Adrenal gland (tissue), 19 donors: ENCODE measurements at places on chromosomes 1 and 21.

DNA sequence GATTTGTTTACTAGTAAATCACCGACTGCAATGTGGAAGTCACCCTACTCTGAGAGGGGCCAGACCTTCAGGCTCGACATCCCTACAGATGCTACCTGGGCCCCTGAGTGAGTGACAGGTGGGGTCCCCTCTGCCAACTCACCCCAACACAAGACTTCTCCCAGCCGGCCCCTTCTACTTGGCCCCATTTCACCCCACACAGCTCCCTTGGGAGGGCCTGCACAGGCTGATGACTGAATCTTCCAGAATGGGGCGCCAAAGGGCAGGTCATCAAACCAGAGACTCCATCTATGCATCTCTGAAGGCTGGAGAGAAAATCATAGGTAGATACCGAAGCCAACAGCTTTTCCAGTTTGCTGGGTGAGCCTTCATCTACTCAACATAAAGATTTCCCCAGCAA is 9.4 kb upstream of the S100A8 start:
- no peak overlapping the region for H3K4me3 ChIP-seq
- H3K36me3 ChIP-seq = no peaks in the 10 kb centered on the region
- no peak overlapping the region for H3K27ac ChIP-seq
- H3K27me3 ChIP-seq = no peaks in the 10 kb centered on the region
- DNase-seq = no peak

GRCh38 chr1:151447696-151448095 is 11.6 kb downstream of the POGZ start:
- no peak overlapping the region for H3K27ac ChIP-seq
- H3K4me3 ChIP-seq = no peak overlapping the region
- peaks cover 32% of the 10 kb centered on the region for H3K4me1 ChIP-seq
- H3K36me3 ChIP-seq = no peaks in the 10 kb centered on the region
- no peak for DNase-seq
- H3K27me3 ChIP-seq = no peaks in the 10 kb centered on the region

DNA sequence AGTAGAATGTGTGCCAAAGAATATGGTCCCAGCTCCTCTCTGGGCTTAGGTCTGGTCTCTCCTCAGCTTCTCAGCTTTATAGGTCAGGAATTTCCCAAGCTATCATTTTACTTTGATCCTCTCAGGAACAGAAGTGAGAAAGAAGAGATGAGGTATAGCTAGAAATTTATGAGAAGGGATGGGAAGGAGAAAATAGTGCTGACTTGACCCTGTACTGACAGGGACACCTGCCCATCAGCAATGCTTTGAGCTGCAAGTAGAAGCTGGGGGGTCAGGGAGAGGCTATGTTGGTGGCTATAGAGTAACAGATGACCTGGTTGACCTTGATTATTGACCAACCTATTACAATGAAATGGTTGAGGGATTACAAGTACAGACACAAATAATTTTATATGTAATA is 75.0 kb downstream of the XCL2 start:
- H3K4me1 ChIP-seq = peaks cover 43% of the 10 kb centered on the region
- no peaks in the 10 kb centered on the region for H3K27me3 ChIP-seq
- peak overlapping the region; percentile 51 for H3K27ac ChIP-seq

- no peak overlapping the region for H3K27ac ChIP-seq
- no peaks in the 10 kb centered on the region for H3K4me1 ChIP-seq
- H3K36me3 ChIP-seq = no peaks in the 10 kb centered on the region
- H3K27me3 ChIP-seq = no peaks in the 10 kb centered on the region
- H3K4me3 ChIP-seq = no peak overlapping the region
- no peak for DNase-seq
These were observed 16.4 kb downstream of the PPP2R5A start for GRCh38 chr1:212301580-212301979.

- no peak overlapping the region for H3K4me3 ChIP-seq
- no peaks in the 10 kb centered on the region for H3K27me3 ChIP-seq
- no peak for DNase-seq
- H3K36me3 ChIP-seq = peaks cover 32% of the 10 kb centered on the region
- no peak overlapping the region for H3K27ac ChIP-seq
These were observed 3.4 kb upstream of the BMP8A start for GRCh38 chr1:39488012-39488545.

DNA sequence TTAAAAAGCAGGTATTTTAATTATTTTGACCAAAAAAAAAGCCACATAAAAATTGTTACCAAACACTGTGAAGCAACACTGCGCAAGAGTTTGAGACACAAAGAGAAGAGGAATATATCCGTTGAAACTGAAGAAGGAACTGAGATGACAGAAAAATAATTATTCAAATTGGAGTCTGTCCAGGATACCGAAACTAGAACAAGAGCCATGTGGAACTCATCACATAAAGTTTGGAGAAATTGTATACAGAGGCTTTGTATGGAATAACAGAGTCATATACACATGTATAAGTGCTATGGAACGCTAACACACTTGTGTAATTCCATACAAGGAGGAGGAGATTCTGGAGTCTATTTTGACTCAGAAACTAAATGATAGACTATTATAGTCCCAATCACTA is 675.1 kb upstream of the ADGRL2 start:
- no peaks in the 10 kb centered on the region for H3K36me3 ChIP-seq
- H3K4me1 ChIP-seq = no peaks in the 10 kb centered on the region
- no peak for DNase-seq
- no peak overlapping the region for H3K27ac ChIP-seq
- H3K4me3 ChIP-seq = no peak overlapping the region
